NCI-H524 (cell line): ENCODE measurements at places on chromosomes 16 and 17.

DNA sequence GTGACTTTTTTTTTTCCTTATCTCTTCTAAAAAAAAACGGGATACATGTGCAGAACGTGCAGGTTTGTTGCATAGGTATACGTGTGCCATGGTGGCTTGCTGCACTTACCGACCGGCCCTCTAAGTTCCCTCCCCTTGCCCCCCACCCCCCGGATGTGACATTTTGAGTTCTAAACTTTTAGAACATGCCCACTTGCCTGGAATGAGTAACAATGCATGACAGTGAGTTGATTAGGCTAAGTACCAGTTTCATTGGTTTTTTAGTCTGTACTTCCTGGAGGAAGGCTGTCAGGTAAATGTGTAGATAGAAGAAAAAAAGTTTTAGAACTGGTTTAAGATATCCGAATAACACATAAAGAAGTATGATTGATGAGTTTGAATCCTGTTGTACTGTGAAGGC, 4.0 kb downstream of the BPTF start:
- DNase-seq, result no peak

- DNase-seq, result no peak
Measured at GRCh38 chr16:76488065-76488417, 210.8 kb downstream of the CNTNAP4 start.

DNA sequence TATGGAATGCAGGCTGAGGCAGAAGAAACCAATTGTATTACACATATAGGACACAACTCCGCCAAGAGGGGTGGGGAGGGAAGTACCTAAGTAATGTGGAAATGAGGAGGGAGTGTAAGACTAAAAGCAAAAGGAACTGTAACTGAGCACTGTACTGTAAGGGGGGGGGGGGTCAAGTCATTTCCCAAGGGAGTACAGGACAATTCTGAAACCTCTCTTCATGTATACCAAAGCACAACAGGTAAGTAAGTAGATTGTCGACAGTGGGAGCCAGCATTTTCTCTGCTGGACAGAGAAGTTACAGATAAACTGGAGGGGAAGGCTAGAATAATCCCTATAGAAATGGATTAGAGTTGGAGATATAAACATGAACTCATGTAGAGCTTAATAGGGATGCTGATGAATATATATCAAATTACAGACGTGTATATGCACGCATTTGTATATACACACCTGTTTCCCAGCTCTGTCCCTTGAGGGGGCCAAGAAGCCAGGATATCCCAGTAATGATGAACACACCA, 6.4 kb downstream of the USP22 start:
- peak; percentile 26 for DNase-seq

- DNase-seq, result no peak
Measured at GRCh38 chr16:30011714-30012504, 1.1 kb upstream of the DOC2A start.

DNA sequence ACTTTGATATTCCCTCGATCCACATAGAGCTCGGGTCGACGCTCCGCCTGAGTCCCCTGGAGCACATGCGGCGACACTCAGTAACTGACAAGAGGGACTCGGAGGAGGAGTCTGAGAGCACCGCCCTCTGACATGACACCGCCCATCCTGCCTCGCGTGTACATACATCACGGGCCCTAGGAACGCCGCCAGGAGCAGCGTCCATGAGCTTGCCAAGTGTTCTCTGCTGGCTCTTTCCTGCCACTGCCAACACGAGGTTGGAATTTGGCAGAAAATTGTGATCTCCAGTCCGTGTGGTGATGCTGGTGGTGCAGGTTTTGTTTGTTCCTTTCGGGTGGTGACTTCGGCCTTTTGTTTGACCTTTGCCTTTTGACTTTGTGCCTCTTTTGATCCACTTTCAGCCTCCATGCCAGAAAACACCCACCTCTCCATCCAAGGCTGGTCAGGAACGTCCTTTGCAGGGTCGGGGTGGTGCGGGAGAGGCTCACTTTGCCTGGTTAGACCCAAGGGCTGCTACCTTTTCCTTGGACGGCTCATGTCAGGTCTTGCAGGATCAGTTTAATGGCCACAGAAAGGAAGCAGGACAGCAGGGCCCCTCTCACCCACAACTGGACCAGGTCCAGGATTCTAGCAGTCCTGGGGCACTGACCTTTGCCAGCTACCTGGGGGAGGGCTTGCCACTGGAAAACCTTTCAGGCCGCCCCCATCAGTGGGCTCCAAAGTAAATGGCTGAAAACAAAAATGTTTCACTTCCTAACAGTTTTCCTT, 27.6 kb downstream of the ELAC2 start:
- DNase-seq, result no peak
